Activated T-helper 1 cell treated with anti-CD3 and anti-CD28 coated beads, Interleukin-2, amount 50 U/mL, for 16 hours (primary cell): ENCODE measurements at places on chromosomes 7 and 10.

DNA sequence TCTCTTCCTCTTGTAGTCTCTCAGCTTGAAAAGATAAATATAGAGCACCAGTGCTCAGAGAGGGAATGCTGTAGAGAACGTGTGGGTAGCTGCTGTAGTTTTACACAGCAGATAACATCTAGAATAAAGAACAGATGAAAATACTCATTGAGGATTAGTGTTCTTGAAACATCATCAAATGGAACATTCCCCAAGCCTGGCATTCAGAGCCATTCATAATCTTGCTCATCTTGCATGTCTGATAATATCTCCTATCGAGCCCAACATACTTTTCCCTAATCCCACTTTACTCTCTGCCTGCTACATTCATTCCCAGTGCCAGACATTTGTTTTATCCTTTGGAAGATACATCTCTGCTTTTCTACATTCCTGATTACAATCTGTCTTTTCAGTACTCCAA lies 35.2 kb downstream of the MCU start:
- no peak for DNase-seq

DNA sequence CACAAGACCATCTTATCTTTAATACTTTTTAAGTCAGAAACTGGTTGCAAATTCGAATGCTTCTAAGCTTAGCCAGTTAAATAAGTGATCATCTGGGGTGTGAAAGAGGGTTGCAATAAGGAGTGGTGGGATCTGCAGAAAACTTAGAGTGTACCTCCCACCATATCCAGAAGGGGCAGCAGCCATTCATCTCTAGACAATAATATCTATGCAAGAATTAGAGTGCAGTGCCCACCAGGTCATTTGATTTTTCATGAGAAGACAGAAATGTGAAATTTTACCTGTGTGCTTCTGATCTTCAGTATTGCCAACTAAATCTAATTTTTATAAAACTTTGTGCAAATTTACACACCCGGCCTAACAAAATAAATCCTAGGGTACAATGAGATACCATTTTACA lies 127.2 kb upstream of the SP4 start:
- DNase-seq: no peak

DNA sequence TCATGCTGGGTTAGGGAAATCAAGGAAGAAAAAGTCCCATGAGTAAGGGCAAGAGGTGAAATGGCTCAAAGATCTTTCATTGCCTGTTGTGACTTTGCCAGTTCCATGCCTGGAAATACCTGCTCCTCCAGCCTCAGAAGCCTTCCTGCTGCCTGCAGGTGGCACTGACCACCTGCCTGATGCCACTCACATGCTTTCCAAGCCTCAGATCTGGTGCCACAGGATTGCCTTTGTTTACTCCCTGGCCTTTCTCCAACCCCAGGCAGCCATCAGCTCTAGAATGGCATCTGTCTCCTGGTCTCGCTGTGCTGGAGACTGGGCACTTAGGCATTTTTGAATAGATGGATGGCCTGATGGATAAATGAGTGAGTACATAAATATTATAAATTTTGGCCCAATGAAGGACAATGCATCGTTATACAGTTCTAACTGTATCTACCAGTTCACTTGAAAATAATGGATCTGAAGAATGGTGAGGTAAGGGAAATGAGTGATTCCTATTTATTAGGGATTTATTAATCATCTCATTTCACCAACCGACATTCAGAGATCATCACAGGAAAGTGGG lies 657.2 kb downstream of the INHBA start:
- no peak for DNase-seq

GRCh38 chr10:127993056-127993690 lies 86.3 kb downstream of the PTPRE start:
- no peak for DNase-seq

GRCh38 chr7:150744041-150744656 lies 6.9 kb downstream of the GIMAP5 start:
- no peak for DNase-seq

DNA sequence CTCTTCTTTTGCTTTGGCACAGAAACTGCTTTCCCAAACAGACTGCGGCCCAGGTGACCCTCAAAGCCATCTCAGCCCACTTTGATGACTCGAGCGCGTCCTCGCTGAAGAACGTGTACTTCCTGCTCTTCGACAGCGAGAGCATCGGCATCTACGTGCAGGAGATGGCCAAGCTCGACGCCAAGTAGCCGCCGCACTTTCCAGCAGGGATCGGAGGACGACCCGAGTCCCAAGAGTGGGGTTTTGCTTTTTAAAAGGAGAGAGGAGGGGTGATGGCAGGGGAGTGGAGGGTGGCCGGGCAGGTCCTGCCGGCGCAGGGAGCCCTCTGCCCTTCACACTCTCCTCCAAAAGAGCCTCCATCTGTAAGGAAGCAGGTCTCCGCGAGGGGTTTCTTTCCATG lies 21.1 kb downstream of the AIFM2 start:
- DNase-seq: no peak

DNA sequence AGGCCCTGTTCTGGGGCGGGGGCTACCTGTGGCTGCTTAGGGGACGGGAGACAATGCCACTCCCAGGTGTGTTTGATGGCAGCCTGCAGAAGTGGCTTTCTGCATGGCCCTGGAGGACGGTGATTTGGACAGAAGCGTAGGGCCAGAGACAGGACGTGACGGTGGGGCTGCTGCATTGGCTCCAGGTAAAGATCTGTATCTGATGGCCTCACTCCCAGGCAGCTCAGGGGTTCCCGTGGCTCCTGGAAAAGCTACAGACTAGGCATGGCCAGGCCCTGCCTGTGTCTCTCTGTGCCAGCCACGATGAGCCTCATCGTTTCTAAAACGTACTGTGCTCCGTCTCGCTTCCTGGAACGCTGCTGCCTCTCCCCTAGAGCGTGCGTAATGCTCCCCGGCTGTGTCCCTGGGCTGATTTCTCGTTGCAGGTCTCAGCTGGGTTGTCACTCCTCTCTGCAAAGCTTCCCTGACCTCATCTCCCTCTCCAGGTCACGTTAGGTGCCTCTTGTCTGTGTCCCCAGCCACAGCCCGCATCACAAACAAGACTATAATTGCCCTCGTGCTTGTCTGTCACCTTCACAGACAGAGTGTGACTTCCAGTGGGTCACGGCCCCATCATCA lies 12.6 kb downstream of the GTF2IRD1 start:
- DNase-seq: no peak

- no peak for DNase-seq
These were observed 440 bp upstream of the GLRX3 start for GRCh38 chr10:130135676-130136225.

GRCh38 chr10:6871128-6871527 lies 291.1 kb upstream of the PRKCQ start:
- no peak for DNase-seq

- DNase-seq: no peak
These were observed 95.9 kb downstream of the CHRM2 start for GRCh38 chr7:136964347-136964746.

DNA sequence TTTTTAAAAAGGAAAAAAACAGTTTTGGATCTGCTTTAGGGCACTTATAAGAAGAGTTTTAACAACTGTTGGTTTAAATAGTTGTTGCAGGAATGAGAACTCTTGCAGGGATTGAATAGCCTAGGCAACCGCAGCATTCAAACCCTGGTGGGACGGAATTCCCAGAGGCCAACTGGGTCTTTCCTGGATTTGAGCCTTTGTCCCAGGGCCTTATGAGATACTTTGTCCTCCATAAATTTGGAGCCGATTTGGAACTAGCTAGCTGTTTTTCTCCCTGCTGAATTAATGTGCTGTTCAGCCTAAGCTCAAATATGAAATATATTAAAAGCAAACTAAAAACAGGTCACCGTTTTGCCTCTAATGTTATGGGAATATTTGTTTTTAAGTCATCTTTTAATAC lies 109.6 kb downstream of the LRMDA start:
- no peak for DNase-seq

GRCh38 chr7:30980194-30980593 lies 16.4 kb downstream of the GHRHR start:
- DNase-seq: no peak

DNA sequence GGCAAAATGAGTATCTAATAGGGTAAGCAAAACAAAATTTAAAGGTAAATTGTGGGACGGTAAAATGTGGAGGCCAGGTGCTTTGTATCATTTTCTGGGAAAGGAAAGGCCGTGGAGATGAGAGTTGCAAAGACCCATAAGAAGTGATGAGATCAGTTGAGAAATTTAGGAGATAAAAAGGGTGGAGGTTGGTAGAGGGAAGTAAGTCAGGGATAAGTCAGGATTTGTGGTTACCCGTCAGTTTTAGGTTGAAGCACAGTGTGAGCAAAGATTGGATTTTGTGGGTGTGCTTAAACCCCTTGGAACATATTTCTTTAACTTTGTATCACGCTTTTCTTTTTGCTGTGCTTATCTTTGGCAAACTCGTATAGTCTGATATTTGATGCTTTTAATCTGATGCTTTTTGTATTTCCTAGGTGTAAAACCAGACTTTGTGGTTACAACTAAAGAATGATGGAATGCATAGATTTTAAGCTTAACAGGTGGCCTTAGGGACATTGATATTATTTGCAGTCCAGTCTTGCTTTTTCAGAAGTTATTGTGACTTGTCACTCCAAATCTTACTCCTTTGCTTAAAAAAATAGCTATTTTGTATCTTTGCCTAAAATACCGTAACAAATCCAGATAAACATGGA lies 1.2 kb downstream of the BTRC start:
- DNase-seq: no peak

GRCh38 chr7:6299774-6300173 lies 27.4 kb upstream of the CYTH3 start:
- no peak for DNase-seq

GRCh38 chr10:110843796-110844616 lies 27.7 kb upstream of the PDCD4 start:
- no peak for DNase-seq

- DNase-seq: no peak
These were observed 70.1 kb upstream of the SDK1 start for GRCh38 chr7:3230908-3231307.

DNA sequence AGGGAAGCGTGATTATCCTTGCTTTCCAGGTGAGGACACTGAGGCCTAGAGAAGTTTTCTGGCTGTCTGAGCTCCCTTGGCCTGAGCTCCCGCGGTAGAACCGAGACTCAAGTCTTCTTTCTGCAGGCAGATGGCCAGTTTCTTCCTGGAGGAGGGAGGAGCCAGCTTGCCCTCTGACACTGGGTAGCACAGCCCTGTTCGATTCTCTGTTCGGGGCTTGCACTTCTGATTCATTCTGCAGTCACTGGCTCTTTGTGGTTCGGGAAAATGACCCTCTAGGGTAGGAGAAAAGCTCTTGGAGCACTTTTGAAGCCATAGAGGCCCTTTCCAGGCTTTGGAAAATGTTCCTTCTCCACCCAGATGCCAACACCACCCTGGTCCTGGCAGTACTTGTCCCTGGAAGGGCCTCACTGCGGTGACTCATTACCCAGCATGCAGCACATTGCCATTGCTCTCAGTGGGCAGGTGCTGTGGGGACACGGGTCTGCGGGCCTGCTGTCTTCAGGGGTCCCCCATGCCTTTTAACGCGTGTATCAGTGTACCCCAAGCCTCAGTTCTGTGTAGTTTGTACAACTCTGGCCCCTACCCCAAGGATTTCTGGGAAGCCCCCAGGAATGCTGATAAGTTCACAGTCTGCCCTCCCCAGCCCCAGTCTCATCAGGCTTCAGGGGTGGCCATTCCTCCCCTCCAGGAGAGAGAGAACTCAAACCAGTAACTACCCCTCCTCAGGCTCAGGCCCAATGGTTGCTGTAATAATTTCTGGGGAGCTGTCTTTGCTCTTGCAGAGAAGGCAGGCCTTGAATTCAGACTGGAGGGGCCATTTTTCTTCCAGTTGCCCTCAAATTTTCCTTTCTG lies 11.9 kb downstream of the CHST3 start:
- DNase-seq: no peak

GRCh38 chr10:65518379-65518778 lies 1407.5 kb upstream of the LRRTM3 start:
- DNase-seq: no peak

GRCh38 chr7:11217848-11218565 lies 244.3 kb downstream of the PHF14 start:
- DNase-seq: no peak

DNA sequence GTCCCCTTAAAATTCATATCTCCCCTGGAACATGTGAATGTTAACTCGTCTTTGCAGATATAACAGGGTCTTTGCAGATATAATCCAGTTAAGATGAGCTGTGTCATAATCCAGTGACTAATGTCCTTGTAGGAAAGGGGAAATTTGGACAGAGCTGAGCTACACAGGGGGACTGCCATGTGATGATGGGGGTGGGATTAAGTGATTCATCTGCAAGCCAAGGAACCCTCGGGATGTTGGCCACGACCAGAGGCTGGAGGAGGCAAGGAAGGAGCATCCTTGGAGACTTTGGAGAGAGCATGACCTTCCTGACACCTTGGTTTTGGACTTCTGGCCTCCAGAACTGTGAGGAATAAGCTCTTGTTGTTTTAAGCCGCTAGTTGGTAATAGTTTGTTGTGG lies 153.9 kb upstream of the PCBD1 start:
- DNase-seq: no peak

DNA sequence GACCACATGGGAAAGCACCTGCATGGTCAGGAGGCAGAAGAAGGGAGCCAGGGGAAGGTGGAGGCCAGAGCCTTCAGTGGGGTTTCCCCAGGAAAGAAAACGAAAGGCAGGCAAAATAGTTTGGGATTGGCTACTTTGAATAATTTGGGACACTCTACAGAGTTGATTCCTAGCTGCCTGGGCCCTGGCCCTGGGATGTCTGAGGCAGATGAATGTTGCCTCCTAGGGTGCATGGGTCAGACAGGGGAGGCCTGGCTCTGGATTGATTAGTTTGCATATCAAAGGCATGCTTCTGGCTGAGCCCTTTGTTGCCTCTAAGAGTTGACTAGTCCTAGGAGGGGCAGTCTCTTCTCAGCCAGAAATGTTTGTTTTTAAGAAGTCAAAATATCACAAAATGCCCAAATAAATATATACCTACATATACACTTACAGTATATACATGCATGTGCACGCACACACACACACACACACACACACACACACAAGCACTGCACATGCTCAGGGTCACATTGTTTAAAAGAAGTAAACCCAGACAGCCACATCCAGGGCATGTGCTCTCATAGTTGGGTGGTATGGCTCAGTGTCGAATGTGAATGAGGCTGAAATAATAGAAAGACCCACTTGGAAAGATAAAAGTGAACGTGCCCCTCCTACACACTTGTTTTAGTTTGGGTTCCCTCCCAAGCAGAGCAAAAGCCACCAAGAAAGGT lies 184.2 kb downstream of the GPAM start:
- no peak for DNase-seq

- DNase-seq: no peak
These were observed 373.5 kb downstream of the RPS24 start for GRCh38 chr10:78407009-78407711.

DNA sequence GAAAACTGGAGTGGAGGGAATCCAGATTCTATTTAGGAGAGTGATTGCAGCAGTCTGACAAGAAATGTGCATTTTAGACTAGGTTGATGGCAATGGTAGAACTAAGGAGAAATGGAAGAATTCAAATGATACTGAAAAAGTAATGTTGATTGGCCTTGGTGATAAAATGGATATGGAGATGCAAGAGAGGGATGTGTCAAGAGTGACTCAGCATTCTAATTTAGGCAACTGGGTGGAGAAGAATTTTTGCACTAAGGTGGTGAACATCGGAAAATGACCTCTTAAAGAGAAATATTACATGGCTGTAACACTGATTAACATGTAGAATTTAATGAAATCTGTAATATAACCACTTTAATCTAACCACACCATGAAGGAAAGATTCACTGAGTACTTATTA lies 806.5 kb downstream of the PHTF2 start:
- no peak for DNase-seq

GRCh38 chr7:40865441-40866233 lies 730.8 kb downstream of the SUGCT start:
- no peak for DNase-seq
